Kidney epithelial cell (primary cell): ENCODE measurements at places on chromosomes 12 and 14. TPM values are rescaled to one million over a fixed set of nuclear protein-coding genes. Genes with fewer than 3 reads are reported as not detected.
A peak's percentile ranks its signal among the peaks of the same experiment; 100 is the strongest.

GRCh38 chr14:90551070-90551704 is 154.4 kb downstream of the CALM1 start:
- no peak for DNase-seq

DNA sequence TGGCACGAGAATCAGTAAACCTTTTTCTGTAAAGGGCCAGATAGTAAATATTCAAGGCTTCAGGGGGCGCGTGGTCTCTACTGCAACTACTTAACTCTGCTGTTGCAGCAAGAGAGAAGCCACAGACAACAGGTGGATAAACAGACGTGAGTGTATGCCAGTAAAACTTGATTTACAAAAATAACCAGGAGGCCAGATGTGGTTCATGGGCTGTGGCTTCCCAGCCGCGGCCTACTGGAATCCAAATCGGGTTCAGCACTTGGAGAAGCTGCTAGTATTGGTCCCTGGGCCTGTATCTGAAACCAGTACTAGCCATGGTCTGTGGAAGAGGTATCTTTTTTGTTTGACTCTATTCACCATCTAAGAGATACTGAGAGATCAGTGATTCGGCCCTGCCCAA is 13.3 kb downstream of the PPP2R5C start:
- no peak for DNase-seq

DNA sequence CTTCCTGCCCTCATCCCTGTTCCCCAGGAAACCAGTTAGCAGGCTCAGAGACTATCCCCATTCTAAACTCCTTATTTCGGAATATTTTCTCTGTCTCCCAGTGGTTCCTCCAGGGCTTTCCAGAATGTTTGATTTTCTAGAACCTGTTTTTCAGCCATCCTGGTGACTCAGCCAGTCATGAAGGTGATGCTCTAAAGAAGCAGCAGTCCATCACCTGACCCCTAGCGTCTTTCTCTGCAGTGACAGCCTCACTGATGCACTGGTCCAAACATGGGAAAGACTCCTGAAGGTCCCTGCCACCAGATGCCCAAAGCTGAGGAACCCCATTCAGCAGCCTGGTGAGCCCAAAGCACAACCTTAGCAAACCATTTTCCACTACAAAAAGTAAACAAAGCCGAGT is 212.6 kb downstream of the PHETA1 start:
- DNase-seq: no peak

DNA sequence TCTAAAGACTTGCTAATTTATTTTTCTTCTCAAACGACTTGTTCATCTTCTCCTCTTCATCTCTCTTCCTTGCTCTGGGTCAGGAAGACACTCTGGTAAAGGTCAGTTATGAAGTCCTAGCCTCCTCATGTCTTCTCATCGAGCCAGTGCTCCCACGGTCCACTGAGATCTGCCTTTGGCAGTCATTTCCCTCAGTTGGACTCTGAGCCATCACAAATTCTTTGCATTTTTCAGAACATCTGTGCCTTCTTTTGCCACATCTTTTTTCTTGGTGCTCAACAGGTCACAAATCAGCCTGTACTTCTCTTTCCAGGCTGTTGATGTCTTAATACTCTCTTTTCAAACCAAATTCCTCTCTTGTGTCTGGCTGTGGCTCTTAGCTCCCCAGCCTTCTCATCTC is 49.7 kb downstream of the IGF1 start:
- DNase-seq: no peak

DNA sequence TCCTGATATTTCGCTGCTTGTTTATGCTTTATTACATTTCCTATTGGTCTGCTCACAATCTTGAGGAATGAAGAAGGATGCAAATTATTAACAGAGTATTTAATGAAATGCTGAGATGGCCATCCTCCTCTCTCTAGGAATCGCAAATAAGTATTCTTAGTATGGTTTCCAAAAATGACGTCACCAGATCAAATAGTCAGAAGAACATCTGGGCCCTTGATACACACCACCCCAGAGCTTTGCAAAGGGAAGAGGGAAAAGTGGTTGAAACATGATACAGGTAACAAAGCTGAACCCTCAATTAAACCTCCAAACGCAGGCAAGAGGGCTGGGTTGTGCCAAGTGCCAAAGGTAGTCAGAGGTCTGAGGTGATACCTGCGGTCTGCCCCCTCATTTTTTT is 107.3 kb downstream of the BCL11B start:
- no peak for DNase-seq

DNA sequence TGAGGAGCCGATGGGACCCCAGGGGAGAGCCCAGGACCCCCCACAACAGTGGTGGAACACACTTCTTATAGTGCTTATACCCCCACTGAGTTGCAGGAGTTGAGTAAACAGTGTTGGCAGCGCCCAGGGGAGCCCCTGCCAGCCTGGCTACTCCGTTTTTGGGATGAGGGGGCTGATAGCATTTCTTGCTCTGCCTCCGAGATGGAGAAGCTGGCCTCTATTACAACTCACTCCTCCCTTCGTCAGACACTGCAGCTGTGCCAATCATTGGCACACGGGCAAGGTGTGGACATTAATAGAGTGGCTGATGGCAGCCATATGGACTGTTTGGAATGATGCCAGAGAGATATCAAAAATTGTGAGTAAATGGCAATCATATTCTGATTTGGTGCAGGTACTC is 94.9 kb upstream of the TMPO start:
- DNase-seq: no peak

DNA sequence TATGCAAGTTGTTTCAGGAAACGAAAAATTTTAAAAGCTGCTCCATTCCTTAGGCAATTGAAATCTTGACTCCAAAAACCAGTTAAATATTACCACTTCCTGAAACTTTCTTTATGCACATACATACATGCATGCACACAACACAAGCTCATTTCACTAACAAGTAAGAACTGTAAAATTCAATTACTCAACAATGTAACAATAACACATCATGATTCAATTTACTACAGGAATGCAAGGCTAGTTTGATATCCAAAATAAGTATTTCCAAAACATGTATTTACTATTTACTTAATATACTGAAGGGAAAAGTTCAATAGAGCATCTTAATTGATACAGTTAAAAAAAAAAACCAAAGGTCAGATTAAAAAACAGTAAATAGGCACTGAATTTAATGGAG is 19.6 kb downstream of the NAP1L1 start:
- DNase-seq: no peak

DNA sequence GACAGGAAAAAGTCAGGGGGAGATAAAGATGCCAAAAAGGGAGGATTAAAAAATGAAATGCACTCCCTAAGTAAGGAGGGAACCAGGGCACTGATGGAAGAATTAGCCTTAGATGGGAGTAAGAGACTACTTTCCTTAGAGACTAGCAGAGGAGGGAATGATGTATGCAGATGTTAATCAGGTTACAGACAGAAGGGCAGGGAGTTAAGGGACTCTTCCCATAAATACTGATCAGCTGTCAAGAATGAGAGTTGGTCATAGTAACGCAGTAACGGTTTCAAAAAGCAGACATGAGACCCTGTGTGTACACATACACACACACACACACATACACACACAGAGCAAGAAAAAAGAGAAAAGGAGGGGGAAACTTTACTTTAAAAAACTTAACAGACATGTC is 93.4 kb downstream of the PHLDA1 start:
- DNase-seq: no peak

- DNase-seq: no peak
These were observed 1822.4 kb upstream of the SEL1L start for GRCh38 chr14:83356080-83356479.

DNA sequence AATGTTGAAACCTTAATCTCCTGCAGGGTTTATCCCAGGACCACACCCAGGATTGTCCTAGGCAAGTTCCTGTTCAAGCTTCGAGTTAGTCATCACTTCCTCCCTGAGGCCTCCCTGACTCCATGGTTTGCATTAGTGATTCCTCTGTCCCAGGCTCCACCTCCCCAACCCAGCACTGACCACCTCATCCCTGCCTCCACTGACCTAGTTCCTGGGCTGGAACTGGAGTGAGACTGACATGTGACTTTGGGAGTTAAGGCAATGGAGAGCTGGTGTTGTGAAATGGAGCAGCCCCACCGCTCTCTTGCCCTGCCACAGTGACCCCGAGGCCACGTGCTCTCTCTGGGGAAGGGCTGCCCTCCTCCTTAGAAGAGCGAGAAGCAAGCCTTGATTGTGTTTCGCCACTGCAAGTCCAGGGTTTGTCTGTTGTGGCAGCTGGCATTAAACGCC is 15.8 kb upstream of the DTX1 start:
- DNase-seq: peak; percentile 54

DNA sequence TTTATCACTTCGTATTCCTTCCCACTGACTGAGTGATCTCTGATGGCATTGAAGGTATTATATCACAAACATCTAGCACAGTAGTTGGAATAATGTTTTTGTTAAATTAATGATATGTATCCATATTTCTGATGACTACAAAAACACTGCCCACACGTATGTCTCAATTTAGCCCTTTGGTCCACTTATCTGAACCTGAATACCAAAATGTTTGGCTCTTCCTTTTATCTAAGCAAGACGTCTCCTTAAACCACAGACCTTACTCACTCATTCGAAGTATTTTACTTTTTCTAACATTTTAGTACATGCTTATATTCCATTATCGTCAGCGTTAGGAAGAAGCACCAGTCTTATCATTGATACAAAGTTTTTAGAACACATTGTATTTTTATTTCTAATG is 126.4 kb downstream of the PIK3C2G start:
- no peak for DNase-seq

DNA sequence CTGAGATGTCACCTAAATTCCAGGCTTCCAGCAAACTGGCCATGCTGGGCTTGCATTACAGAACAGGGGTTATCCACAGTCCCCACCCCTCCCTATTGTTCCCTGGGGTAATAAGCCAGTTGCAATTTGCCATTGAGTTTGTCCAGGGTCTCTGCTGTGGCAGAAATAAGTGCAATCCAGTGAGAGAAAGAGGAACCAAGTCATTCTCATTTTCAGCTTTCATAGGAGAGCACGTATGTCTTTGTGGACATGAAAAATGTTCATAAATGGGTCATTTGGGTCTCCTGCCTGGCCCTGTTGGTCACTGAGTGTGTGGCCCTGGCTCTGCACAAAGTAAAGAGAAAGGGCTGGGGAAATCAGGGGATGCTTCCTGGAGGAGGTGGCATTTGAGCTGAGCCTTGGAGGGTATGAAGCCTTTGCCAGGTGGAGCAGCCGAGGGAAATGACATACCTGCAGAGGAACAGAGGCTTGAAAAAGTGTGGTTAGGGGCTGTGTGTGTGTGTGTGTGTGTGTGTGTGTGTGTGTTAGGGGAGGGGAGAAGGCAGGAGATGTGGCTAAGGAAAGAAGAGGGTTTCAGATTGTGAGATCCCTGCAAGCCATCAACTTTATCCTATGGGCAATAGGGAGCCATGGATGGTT is 29.3 kb downstream of the CMKLR1 start:
- no peak for DNase-seq

DNA sequence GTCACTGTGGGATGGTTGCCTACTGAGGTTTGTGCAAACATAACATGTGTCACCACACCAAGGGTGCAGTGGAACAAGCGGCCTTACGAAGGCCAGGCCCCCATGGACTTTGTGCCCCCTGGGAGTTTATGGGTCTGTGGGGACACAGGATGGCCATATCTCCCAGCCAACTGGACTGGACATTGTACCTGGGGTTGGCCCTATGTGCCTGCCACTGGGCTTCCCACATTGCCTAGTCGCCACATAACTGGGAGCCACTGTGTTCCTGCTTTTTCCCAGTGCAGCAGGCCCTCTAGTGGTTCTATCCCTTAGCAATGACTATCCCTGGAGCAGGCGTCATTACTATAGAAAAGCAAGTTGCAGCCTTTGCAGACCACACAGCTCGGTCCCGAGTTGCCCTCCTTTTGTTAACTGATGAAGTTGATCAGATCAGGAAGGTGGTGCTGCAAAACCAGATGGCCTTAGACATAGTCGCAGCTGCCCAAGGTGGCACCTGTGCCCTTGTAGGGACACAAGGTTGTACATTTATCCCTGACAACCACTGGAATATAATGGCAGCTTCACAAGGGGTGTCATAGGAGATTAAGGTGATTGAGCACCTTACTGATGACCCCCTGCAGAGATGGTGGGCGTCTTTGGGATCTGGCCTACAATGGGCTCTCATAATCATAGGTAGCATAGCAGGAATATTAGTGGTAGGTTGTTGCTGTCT is 15.2 kb upstream of the RNASE12 start:
- DNase-seq: no peak

- DNase-seq: peak; percentile 54
These were observed 180.6 kb downstream of the AKAP6 start for GRCh38 chr14:32509632-32510187.

DNA sequence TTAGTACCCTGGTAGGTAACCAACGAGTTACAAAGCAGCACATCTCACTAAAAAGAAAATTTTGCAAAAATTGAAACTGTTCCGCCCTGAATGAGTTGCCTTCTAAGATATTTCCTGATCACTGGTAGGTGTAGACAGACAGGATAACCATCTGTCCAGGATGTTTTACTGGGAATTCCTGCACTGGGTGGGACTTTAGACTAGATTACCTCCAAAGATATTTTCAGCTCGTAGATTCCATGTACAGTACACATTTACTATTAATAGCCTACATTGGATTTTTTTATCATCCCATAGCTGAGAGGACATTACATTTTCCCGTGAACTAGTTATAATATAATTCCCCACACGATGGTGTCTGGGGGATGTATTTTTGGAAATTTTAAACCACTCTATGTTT is 139.6 kb downstream of the DYRK2 start:
- no peak for DNase-seq

- no peak for DNase-seq
These were observed 128.7 kb downstream of the CNTN1 start for GRCh38 chr12:40820794-40821484.

OTX2 gene
- not detected in 2 replicates for total RNA-seq

FGF23 gene
- total RNA-seq: not detected in 2 replicates

MANSC4 gene
- not detected in 2 replicates for total RNA-seq

ZFYVE1 gene
- 18.4 and 20.4 TPM in 2 replicates for total RNA-seq
